HFFc6 (cell line): ENCODE measurements at places on chromosomes 4 and X.

- no peak for DNase-seq
Observed at GRCh38 chr4:4560136-4560535, 18.3 kb upstream of the STX18 start.

DNA sequence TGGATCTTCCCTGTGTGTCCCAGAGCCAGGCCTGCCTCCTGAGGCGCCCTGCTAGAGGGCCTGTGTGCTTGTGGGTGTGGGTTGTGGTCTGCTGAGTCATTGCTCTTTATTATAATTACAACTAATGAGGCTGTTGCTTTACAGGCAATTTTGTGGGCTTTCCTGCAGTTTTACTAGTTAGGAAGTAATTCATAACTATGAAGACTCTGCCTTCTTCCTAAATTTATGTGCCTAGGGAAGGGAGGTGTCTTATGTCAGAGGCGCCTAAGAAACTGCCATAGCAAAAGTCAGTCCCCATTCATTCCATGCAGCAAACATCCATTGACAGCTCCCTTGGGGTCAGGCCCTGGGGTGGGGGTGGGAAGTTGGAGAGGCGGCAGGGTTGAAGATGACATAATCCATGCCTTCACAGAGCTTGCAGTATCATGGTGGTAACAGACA, 359.2 kb downstream of the IDS start:
- no peak for DNase-seq

DNA sequence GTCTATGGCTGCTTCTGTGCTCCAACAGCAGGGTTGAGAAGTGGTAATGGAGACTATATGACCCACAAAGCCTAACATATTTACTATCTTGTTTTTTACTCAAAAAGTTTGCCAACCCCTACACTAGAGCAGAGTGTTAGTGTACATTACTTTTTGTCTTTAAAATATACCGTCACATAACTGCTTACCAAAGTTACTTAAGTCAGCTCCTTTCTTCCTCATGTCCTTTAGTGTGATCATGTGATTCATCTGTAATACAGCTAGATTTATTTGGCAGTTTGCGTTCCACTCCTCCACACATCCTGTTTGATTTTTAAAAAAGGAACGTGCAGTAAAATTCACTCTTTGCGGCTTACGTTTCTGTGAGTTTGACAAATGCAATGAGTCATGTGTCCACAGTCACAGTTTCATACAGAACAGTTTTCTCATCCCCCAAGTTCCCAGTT, 162.4 kb upstream of the GPRIN3 start:
- peak; percentile 94 for DNase-seq

DNA sequence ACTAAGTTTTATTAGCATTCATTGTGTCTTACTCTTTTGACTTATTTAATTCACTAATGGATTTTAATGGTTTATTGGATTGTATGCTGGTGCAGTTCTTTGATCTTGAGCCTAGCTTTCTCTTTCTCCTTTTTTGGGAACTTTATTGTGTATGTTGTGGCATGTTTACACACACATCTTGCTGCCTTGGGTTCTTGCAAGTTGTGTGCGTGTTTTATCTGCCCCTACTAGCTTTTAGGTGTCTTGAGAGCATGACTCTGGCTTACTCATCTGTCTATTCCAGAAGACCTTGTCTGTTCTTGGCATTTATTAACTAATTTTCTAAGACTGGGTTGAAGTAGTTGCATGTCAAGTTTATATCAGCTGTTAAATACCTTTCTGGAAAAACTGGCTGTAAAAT, 2.7 kb downstream of the TMEM165 start:
- DNase-seq, result peak; percentile 36

DNA sequence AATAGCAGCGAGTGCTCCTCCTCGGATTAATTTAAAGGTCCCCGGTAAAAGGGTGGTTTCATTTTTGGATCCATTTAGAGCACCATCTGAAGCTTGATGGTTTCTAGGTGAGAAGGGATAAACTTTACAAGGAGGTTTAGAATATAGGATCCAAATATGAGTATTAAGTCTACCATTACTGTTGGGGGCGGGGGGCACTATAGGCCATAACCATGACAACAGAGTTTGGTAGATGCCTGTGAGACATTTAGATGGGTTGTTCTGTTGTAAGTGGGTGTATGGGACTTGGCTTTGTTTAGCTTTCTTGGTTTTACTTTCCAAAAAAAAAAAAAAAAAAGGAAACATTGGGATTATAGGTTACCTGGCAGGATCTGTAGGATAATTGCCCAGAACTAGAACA, 92.7 kb downstream of the TENT5D start:
- no peak for DNase-seq

GRCh38 chr4:142523111-142523510, 323.0 kb downstream of the INPP4B start:
- no peak for DNase-seq

DNA sequence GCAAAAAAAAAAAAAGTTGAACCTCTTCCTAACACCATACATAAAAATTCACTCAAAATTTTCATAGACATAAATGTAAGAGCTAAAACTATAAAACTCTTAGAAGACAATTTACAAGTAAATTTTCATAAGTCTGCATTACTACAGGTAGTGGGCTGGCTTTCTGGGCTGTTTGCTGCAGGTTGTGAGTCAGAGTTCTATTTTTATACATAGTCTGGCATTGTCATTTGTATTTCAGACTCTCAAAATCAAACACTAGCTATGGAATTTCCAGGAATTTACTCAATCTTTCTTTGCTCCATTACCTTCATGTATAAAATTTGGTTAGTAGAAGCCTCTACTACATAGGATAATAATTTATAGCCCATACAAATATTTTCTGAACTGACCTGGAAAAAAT, 227.2 kb downstream of the COX18 start:
- DNase-seq, result no peak

DNA sequence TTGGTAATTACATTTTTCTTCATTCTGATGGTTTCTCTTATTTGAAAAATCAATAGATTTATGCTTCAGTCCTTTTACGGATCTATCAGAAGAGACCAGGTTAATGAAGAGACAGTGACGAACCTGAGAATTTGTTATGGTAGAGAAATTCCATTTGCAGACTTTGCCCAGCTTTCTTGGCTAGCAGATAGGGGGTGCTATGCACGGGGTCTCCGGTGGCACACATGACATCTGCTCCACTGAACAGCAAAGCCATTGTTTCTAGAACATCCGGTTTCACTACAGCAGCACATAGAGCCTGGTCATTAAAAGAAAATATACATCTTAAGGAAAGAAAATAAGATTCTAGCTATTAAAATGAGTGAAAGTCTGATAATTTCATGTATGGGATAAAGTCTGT, 85.1 kb downstream of the ARAP2 start:
- no peak for DNase-seq

DNA sequence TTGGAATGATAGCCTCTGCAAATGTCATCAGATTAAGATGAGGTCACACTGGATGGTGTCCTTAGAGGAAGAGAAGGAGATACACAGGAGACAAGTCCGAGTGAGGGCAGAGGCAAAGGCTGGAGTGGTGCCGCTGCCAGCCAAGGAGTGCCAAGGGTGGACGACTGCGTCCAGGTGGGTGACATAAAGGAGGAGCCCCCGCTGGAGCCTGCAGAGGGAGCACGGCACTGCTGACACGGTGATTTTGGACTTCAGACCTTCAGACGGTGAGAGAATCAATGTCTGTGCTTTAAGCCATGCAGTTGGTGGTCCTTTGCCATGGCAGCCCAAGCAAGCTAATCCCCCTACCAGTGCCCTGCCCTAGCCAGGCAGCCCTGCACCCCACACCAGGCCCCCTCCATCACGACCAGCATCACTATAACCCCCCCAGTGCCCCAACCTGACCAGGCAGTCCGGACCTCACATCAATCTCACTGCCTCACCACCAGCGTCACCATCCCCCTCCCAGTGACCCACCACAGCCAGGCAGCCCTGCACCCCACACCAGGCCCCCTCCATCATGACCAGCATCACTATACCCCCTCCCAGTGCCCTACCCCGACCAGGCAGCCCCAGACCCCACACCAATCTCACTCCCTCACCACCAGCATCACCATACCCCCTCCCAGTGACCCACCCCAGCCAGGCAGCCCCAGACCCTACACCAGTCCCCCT, 130.0 kb downstream of the HMX1 start:
- no peak for DNase-seq

- no peak for DNase-seq
Observed at GRCh38 chrX:36310136-36310535, 390.6 kb downstream of the CFAP47 start.

DNA sequence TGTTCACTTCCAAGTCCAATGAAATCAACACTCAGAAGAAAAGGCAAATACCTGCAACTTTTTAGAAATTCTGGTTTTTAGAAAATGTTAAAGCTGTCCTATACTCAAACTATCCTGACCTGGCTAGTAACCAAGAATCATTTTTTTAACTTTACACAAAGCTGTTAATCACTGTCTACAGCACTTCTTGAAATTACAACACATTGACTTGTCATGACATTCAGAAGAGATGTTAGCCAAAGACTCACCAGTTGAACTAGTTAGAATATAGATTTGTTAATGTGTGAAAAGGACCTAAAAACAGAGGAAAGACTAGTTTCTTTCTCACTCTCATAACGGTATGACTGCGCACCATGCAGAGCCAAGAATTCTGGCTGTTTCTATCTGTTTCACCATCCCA, 98.8 kb downstream of the COX18 start:
- DNase-seq, result no peak

GRCh38 chrX:46543441-46543840, 1.8 kb downstream of the ZNF674 start:
- DNase-seq, result no peak

DNA sequence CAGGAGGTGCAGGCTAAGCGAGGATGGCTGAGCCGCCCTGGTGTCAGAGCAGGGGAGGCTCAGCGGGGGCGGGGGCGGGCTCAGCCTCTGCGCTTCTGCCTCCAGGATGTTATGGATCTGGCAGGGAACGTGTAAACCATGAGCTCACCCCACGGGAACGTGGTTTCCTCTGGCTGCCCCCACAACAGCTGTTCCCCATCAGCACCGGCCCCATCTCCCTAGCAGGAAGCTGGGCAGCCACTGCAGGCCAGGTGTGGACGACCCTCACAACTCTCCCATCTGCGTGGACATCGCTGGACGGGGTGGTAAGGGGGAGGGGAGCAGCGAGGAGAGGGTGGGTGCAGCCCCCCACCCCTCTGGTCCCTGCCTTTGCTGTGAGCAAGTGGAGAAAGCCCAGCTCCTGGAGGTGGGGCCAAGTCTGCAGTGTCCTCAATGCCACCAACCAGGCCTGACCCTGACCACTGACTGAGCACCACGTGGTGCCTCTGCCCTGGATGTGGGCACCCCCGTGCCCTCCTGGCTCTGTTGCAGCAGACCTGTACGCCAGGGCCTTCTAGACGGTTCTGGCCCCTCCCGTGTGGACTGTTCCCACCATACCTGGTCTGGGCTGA, 28.1 kb upstream of the SPON2 start:
- peak; percentile 70 for DNase-seq

GRCh38 chr4:10529291-10530136, 72.3 kb upstream of the ZNF518B start:
- no peak for DNase-seq

- no peak for DNase-seq
Observed at GRCh38 chrX:9240956-9241355, 207.0 kb upstream of the FAM9B start.

- DNase-seq, result peak; percentile 10
Observed at GRCh38 chr4:25792200-25792791, 70.5 kb downstream of the SEL1L3 start.

- no peak for DNase-seq
Observed at GRCh38 chr4:152072906-152073305, 312.1 kb upstream of the GATB start.

DNA sequence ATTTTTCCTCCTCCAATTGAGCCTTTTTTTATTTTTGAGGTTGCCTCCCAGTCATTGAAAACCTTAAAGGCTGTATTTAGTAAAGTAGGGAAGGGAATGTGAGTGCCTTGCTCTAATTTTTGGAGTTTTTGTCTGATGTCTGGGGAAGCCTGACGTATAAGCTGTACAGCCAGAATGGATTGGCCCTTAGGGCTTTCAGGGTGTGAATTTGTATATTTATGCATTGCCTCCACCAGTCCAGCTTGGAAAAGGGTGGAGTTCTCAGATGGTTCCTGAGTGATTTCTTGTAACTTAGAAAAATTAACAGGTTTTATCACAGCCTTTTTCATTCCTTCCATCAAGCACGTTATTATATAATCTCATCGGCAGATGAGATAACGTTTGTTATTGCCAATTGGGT, 8.6 kb upstream of the IL9R start:
- DNase-seq, result no peak

DNA sequence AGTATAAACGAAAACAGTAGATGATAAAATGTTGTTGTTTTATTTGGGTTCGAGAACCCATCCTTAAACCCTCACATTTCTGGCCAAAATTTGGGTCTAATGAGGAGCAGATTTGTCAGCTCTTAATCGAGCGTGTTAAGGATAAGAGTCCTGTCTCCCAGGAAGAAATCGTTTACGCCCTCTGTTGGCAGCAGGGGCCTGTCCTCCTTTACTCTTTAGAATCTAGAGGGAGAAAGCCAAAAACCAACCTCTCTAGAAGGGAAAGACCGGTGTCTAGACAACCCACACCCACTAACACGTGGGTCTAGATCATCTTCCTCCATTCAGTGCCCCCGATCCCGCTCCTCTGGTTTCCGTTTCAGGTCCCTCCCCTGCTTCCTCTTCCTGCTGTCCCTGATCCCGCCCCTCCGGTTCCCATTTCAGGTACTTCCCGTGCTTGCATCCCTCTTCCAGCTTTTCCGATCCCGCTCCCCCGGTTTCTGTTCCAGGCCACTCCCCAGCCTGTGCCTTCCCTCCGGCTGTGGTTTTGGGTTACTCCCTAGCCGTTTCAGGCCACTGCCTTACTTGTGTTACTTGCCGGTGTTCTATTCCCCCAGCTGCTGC, 339.1 kb downstream of the PAPSS1 start:
- peak; percentile 33 for DNase-seq

DNA sequence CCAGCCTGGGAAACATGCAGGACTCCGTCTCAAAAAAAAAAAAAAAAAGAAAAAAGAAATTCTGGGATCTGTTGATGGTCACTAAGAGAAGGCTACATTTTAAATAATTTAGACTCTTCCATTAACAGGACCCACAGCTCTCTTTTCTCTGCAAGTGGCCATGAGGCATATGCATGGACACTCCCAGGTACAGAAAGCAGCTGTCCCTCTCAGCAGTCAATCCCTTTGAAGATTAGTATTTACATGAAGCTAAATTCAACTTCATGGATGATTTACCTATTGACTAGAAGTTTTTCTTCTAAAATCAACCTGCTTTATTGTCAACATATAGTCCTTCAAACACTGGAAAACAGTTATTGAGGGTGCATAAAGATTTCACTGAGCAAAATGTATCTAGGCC, 139.9 kb downstream of the CPEB2 start:
- DNase-seq, result no peak

DNA sequence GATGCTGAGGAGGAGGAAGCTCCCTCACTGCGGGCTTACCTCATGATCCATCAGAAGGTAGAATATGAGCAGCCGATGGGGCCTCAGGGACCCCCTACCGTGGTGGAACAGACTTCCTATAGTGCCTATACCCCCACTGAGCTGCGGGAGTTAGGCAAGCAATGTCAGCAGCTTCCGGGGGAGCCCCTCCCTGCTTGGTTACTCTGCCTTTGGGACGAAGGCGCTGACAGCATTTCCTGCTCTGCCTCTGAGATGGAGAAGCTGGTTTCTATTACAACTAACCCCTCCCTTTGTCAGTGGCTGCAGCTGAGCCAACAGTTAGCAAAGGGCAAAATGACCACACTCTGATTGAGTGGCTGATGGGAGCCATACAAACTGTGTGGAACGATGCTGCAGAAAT, 430.7 kb downstream of the IDS start:
- no peak for DNase-seq

- no peak for DNase-seq
Observed at GRCh38 chr4:61605984-61606383, 405.9 kb downstream of the ADGRL3 start.

GRCh38 chr4:17347445-17347844, 164.4 kb downstream of the QDPR start:
- DNase-seq, result peak; percentile 27

GRCh38 chr4:147463065-147463464, 17.8 kb upstream of the EDNRA start:
- no peak for DNase-seq
